ENCODE measurements at places on chromosomes 1 and 21.

DNA sequence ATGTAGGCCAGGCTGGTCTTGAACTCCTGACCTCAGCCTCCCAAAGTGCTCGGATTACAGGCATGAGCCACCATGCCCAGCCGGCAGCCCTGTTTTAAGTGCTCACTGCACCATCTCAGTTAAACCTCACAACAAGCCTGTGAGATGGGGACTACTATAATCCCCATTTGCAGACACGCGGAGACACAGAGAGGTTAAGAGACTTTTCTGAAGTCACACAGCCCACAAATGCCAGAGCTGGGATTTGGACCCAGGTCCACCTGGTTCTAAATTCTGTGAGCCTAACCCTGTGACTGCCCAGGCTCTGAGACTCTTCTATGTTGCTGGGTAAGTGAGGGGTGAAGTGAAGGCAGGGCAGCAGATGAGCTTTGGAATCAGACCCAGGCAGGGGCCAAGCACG, 6.4 kb downstream of the PADI1 start:
- DNase-seq, result no peak

GRCh38 chr1:32861904-32862695, 8.6 kb downstream of the FNDC5 start:
- no peak for DNase-seq

GRCh38 chr1:100721526-100722207, 2.1 kb downstream of the VCAM1 start:
- DNase-seq, result no peak

- DNase-seq, result no peak
Measured at GRCh38 chr1:10616696-10617095, 141.9 kb downstream of the PEX14 start.

GRCh38 chr1:68346188-68346808, 103.5 kb downstream of the RPE65 start:
- DNase-seq, result no peak

DNA sequence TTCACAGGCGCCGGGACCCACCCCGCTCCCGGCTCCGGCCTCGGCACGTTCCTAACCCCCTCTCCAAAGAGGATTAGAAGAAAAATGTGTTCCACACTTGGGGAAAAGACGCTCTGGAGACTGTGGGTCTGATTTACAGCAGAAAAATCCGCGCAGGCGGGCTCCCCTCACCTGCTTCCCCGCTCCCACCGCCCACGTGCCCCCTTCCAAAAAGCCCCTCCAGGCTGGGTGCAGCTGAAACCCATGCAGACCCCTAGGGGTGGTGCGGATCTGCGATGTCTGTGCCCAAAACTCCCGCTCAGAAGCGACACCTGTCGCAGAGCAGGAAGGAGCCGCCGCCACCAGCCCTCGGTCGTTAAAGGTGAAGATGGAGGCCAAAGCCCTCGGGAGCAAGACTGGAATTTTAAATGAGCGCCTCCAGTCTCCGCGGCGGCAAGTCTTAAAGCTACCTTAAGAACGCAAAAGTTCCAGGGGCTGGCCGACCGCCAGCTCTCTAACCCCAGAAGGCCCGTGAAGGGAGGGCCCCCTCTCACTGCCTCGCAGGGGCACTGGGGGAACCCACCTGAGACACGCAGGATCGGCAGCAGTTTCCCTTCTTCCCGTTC, 688 bp upstream of the CHD5 start:
- no peak for DNase-seq

- DNase-seq, result no peak
Measured at GRCh38 chr1:172815740-172816139, 156.8 kb downstream of the FASLG start.

GRCh38 chr1:40870135-40870728, 8.1 kb upstream of the CITED4 start:
- DNase-seq, result no peak

DNA sequence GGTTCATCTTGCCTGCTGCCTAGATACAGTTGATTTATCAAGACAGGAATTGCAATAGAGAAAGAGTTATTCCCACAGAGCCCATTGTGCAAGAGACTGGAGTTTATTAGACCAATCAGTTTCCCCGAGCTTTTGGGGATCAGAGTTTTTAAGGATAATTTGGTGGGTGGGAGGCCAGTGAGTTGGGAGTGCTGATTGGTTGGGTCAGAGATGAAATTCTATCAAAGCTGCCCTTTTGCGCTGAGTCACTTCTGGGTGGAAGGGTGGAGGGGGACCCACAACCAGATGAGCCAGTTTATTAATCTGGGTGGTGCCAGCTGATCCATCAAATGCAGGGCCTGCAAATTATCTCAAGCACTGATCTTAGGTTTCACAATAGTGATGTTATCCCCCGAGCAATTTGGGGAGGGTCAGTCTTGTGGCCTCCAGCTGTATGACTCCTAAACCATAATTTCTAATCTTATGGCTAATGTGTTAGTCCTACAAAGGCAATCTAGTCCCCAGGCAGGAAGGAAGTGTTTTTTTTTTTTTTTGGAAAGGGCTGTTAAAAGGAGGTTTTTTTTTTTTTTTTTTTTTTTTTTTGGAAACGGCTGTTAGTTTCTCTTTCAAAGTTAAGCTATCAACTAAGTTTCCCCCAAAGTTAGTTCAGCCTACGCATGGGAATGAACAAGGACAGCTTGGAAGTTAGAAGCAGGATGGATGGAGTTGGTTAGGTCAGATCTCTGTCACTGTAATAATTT, 7.4 kb downstream of the SLC16A4 start:
- DNase-seq, result no peak

GRCh38 chr1:54273795-54274163, 73.8 kb downstream of the MRPL37 start:
- no peak for DNase-seq

- DNase-seq, result no peak
Measured at GRCh38 chr1:8390707-8391106, 72.8 kb downstream of the SLC45A1 start.

DNA sequence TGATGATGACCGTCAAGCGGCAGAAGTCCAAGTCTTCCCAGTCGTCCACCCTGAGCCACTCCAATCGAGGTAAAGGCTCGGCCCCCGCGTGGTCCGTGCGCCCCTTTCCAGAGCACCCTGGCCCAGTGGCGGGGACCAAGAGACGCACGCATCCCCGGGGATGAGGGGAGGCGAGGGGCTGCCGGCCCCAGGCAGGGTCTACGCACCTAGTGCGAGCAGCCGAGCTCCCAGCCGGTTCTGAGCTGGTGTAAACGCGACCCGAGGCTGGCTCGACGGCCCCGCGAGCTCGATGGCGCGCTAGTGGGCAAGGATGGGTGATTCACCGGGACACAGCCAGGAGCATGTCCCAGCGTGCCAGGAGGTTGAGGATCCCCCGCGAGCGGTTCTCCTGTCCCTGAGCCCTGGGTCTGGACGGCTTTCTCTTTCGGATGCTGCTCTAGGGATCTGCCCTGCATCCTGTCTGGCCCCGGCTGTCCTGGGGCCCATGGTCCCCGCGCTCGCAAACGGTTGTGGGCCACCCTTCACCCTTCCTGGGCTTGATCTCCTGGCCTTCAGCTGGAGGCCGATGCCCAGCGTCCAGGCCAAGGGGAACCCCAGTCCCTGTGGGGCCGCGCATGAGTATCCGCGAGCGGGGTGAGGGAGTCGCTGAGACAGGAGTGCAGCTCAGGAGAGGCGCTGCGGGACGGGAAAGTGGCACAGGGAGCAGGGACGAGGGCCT, 689 bp downstream of the PKP1 start:
- DNase-seq, result no peak

- no peak for DNase-seq
Measured at GRCh38 chr1:30974536-30974935, 66.0 kb upstream of the SDC3 start.

GRCh38 chr1:52938183-52938451, 11.0 kb downstream of the SCP2 start:
- DNase-seq, result no peak

GRCh38 chr1:3174487-3175247, 105.7 kb downstream of the PRDM16 start:
- DNase-seq, result no peak

DNA sequence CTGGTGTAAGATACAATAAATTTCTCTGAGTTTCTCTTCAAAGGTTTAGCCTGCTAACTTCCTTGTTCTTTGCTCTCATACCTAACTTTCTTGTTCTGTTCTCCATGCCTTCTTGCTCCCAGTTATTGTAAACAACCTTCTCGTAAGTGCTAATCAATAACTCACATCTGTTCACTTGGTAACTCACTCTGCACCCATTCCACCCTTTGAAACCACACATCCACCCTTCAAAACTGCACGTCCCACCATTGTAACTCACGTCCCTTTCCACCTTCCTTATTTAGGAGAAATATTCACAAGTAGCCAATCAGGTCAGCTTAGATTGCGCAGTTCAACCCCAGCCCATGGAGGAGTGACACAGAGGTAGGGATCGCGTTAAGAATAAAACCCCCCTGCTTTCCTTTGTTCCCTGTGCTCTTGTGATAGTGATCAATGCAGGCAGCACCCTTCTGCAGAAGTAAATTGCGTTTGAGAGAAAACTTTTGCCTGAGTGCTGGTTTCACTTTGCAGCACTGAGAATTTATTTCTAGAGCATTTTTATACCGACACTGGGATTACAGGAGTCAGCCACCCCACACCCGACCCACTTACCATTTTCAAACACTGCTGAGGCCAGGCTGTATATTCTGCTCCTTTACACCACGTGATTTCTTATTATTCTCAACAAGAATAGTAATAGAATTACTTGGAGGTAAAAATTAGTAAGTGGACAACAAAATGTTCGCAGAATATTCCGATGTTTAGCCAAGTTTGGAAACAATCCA, 789.2 kb upstream of the RGS18 start:
- DNase-seq, result no peak

DNA sequence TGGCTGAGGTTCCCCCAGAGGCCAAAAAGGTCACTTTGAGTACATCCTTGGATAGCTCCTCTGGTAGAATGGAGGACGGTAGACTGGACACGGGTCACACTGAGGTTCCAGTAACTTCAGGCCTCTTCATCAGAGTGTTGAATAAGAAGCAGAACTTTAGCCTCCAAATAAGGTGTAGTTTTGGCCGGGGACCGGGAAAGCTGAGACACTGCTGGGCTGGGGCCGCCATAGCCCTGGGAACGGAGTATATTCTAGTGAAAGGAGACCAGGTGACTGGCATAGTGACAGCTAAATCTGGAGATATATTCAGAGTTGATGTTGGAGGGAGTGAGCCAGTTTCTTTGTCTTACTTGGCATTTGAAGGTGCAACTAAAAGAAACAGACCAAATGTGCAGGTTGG, 84.1 kb downstream of the EVA1C start:
- no peak for DNase-seq

DNA sequence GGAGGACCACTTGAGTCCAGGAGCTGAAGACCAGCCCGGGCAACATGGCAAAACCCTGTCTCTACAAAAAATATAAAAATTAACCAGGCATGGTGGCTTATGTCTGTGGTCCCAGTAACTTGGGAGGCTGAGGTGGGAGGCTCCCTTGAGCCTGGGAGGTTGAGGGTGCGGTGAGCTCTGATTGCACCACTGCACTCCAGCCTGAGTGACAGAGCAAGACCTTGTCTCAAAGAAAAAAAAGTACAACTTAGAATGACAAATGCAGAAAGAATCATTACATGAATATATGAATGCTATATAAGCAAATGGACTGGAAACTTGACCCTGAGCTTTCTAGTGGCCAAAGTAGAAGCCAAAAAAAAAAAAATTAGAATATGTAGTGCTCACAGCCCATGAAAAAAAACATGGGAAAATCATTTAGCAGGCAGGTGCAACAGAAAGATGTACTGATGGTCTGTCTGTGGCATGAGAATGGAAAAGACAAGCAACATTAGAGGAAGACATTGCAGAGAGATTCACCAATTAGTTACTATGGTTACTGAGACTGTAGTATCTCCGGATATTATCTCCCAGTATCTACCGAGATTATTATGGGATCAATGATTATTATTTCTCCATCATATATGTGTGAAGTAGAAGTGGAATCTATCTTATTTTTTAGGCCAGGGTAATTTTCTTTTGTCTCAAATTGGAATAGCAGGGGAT, 19.2 kb downstream of the ELAPOR1 start:
- DNase-seq, result no peak

GRCh38 chr1:107795441-107795840, 169.5 kb downstream of the VAV3 start:
- DNase-seq, result no peak

DNA sequence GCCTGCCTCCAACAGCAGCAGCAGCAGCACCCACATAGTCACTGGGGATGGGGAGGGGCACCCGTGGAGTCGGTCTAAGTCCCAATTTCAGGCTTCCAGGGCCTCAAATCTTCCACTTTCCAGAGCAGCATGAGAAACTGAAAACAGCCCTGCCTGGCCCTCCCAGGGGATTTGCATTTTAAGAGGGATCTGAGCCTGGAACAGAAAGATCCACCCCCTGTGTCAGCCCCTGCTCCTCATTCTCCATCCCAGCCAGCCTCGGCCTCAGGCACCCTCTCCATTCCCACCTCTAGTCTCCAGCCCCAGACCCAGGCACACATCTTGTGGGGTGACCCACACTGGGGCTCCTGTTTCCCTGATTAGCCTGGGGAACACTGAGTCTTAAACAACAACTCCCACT, 51.8 kb downstream of the FBXO2 start:
- no peak for DNase-seq

- DNase-seq, result no peak
Measured at GRCh38 chr21:44732263-44732662, 20.9 kb upstream of the TSPEAR start.

DNA sequence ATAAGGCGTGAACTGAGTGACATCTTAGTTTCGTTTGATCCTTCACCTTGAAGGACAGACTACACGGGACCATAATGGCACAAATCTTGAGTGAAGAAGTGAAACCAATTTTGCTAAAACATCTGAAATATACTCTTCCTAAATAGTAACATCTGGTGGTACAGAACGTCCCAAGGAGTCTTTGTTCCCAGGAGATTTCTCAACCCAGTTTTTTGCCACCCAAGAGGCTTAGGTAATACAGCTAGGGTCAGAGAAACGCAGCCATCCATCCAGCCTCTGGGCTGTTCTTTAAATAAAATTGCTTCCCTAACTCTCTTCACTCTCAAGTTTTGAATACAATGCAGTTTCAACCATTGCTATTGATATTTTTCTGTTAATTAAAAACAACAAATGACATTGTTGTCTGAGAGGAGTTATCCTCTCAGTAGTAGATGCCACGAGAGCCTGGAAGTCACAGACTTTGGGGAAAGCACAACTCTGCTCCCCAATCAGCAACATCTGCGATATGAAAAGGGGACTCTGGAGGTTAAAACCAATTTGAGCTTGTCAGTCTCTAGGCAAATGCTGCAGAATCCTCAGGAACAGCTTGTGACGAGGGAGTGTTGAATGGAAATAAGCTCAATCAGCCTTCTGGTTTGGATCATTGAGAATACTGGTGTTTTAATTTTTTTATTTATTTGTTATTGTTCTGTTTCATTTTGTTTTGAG, 394.3 kb upstream of the ADGRL2 start:
- DNase-seq, result no peak

- no peak for DNase-seq
Measured at GRCh38 chr1:41802532-41803501, 115.9 kb downstream of the HIVEP3 start.

DNA sequence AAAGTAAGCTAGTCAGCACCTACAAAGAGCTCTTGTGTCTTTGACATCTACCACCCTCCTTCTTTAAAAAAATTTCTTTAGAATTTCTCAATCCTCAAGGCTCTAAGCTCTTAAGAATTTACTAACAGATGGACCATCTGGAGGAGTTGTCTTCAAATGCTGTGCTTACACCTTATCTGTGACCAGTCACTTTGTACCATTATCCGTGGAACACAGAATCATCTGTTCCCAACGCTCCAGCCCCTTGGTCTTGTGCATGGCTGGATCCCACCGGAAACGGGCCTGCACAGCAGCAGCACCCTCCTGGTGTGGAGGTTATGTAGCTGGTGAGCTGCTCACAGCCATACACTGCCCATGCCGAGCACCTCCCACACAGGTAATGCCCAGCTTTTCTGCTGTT, 89.0 kb downstream of the TBX19 start:
- DNase-seq, result no peak

- DNase-seq, result no peak
Measured at GRCh38 chr1:56534130-56534651, 45.2 kb downstream of the PLPP3 start.

Data from stimulated activated CD4-positive, alpha-beta T cell treated with anti-CD3 and anti-CD28 coated beads, Interleukin-2, amount 100 ng/mL, for 24 hours (primary cell).